Stimulated activated CD8-positive, alpha-beta memory T cell treated with anti-CD3 and anti-CD28 coated beads, Interleukin-4, amount 100 ng/mL, for 24 hours (primary cell): ENCODE measurements at places on chromosomes 4 and X.

DNA sequence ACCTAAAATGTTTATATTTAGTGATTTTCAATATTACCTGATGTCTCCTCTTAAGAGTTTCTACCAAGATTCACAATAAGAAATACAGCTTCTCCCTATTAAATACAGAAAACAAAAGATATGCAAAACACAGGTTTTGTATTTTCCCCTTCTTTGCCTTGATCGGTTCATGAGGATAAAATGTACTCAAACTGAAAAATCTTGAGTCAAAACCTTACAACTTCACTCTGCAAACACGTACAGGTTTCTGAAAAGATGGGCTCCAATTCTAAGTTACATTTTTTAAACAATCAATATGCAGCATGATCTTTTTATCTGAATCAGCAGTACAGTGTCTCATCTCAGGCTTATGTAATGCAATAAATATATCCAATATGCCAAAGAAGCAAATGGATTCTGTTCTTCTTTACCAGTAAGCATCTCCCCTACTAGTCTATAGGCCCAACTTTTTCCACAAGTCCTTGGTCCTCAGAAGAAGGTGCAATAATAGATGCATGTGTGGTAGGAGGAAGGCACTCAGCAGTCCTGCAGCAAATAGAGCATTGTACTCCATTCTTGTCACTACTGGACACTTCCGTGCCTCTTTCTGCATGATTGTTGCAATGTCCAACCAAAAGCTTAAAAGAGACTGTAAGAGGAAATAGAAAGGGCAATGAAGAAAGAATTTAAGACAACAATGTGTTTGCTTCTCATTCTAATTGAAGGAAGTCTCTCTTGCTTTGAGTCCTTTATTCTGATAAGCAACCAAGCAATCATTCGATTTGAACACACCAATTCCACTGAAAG, 3.2 kb downstream of the MAPK10 start:
- DNase-seq, result no peak

DNA sequence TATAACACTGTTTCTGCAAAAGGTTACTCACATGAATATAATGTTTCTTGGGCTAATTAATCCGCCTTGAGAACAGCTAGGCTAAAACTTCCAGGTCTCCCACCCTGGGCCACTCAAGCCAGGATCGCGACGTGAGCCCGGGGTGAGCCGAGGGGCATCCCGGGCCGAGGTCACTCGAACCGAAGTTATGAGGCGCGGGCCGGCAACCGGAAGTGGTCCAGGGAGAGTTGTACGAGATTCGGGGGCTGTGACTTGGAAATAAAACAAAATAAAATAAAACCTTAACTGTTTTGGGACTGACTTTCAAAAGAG, 317 bp downstream of the CMC4 start:
- DNase-seq, result no peak

GRCh38 chrX:72051589-72051988, 80.1 kb downstream of the RTL5 start:
- DNase-seq, result no peak

DNA sequence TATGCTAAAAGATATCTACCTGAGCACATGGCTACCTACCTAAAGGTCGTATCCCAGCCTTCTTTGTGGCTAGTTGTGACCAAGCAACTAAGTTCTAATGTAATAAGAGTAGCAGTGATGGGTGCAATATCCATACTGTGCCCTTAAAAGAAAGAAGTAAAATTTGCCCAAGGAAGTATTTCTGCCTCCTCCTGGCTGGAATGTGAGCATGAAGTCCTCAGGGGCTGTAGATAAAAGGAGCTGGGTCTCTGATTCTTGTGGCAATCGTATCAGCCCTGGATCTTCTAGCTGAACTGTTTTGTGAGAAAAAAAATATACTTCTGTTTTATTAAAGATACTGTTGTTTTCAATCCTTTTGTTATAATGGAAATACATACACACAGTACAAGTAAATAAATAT, 217.4 kb downstream of the GPAT3 start:
- DNase-seq, result no peak

DNA sequence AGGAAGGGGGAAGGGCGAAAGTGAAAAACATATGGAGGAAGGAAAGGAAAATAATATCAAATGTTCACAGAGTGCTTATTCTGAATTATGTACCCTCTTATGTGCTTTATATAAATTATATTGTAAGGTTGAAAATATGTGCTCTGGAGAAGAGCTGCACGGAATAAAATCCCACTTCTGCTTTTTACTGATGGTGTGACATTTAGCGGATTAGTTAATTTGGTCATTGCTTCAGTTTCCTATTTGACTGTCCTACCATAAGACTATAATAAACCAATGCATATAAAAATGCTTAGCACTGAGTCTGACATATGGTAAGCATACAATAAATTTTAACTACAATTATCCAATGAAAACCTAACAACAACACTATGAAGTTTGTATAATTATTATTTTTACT, 86.2 kb downstream of the NPFFR2 start:
- DNase-seq, result no peak

GRCh38 chr4:109764789-109765402, 35.0 kb upstream of the PLA2G12A start:
- DNase-seq, result no peak

DNA sequence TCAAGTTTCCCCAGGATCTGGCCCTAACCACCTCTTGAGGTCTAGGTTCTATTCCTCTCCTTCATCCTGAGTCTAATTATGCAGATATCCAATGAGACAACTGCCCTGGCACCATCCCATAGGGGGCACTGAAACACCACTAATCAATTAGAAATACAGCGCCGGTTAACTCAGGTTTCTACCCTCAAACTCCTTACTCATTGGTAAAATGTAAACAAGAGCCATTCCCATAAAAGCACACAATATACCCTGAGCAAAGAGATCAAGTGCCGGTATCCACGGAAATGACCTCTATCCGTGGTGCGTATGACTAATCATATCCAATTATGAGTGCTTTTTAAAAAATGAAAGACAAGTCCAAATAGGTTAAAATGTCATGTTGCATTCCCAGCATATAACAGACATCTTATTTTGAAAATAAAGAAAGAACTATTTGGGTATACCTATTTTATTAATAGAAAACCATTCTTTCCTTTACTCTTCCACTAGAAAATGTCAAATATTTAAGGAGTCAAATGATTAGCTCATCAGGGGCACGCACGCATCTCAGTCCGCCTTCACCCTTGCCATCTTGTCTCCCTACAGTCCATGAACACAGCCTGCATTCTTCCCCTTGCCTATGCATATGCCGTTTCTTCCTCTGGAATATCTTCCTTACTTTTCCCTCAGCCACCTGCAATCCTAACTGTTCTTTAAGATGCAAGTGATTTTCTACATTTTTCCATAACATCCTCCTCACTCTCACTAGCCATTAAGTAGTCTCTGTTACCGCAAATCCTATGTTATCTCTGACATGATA, 141.1 kb downstream of the MAML3 start:
- peak; percentile 33 for DNase-seq

GRCh38 chr4:10732235-10732913, 47.8 kb upstream of the CLNK start:
- DNase-seq, result no peak
